H4 (cell line): ENCODE measurements at places on chromosomes 5 and 9. TPM values are rescaled to one million over a fixed set of nuclear protein-coding genes. Genes with fewer than 3 reads are reported as not detected.
A peak's percentile ranks its signal among the peaks of the same experiment; 100 is the strongest.

GRCh38 chr9:1050125-1050895, at the start of gene DMRT2:
Gene DMRT2, plus strand, starts transcription at chr9:1050357. Its CDS starts 1,257 bp downstream, at chr9:1051614.
- peak; percentile 76 for DNase-seq

GRCh38 chr5:62486672-62487071, 74.1 kb downstream of the IPO11 start:
- no peak for DNase-seq

GRCh38 chr5:139105621-139106071, 92.5 kb downstream of the SIL1 start:
- no peak for DNase-seq

The GPR150 gene
- not detected in 2 replicates for total RNA-seq

GRCh38 chr5:71586052-71586940, 844 bp upstream of the MCCC2 start:
- no peak for DNase-seq

DNA sequence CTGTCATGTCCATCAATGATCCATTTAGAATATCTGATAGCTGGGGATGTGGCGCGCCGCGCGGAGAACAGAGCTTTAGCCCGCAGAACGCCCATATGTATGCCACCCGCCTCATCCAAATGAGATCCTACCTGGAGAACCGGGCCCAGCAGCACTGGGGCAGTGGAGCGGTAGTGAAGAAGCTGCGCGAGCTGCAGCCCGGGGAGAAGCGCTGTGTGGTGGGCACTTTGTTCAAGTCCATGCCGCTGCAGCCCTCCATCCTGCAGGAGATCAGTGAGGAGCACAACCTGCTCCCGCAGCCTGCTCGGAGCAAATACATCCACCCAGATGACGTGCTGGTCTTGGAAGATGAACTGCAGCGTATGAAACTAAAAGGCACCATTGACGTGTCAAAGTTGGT, 313.7 kb downstream of the NR2F1-AS1 start:
- no peak for DNase-seq

DNA sequence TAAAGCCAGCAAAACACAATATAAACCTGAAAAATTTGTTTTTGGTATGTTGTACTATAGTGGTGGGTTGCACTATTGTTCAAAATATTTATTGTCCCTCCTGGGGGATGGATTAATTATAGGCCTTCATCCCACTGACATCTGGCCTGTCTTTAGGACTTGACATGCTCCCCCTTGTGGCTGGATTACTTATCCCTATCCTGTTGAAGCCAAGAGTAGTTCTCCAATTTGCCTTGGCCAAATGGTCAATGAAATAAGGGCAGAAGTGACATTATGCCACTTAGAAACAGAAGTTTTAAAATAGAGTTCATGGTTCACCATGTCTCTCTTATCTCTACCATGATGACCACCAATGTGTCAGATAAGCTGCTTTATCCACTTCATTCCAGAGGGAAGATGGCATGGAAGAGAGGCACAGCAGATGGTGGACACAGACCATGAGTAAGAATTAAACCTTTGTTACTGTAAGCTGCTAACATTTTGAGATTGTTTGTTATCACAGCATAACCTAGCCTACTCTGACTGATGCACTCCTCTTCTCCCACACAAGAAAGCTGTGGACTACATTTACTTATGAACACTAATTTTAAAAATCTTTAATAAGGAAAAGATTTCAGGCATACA, 29.2 kb upstream of the ARHGEF28 start:
- DNase-seq = peak; percentile 39

The NCS1 gene
- 39.3 and 40.3 TPM in 2 replicates for total RNA-seq

The CFAP157 gene
- total RNA-seq = not detected in 2 replicates

DNA sequence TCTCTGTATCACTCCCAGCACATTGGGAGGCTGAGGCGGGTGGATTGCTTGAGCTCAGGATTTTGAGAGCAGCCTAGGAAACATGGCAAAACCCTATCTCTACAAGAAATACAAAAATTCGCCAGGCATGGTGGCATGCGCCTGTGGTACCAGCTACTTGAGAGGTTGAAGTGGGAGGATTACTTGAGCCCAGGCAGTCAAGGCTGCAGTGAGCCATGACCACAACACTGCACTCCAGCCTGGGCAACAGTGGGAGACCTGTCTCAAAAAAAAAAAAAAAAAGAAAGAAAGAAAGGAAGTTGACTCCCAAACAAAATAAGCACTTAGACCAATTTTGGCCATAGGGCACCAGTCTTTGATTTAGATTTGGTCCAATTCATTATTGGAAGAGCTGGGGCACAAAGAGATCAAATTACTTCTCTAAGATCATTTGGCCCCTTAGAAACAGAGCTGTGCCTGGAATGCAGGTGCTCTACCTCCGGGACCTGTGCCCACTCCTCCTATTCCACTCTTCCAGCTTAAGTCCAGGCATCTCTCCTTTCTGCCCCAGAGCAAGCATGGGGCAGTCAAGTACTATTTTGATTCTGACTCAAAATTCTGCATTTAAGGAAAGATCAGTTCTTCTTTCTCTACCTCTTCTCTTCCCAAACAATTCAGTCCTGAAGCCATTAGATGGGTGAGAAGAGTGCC, 59.0 kb downstream of the ALDH7A1 start:
- DNase-seq = no peak

GRCh38 chr9:18941060-18941740, 91.8 kb downstream of the SAXO1 start:
- DNase-seq = no peak

DNA sequence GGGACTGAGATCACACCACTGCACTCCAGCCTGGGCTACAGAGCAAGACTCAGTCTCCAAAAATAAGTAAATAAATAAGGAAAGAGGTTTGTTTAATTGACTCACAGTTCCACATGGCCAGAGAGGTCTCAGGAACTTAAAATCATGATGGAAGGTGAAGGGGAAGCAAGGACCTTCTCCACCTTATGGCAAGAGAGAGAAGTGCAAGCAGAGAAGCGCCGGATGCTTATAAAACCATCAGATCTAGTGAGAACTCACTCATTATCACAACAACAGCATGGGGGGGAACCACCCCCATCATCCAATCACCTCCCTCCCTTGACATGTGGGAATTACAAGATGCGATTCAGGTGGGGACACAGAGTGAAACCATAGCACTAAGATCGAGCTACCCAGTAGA, 22.8 kb upstream of the RGMB start:
- DNase-seq = peak; percentile 42

DNA sequence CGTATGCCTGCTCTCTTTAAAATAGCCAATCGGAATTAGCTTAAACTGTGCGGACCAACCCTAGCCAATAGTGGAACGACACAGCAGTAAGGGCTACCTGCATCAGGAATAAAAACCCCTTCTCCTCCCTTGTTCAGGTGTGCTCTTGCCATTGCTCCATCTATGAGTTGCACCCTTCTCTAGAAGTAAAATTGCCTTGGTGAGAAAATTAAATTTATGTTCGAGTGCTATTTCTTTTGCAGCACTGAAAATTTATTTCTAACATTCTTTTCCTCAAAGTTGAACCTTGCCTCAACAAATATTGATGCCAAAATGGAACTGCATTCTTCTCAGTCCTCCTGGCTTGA, 102.5 kb upstream of the SHB start:
- DNase-seq = no peak

The NPR3 gene
- total RNA-seq = 0.10 and 0.27 TPM in 2 replicates
